ENCODE measurements at places on chromosomes 1 and 21.
A peak's percentile ranks its signal among the peaks of the same experiment; 100 is the strongest.

DNA sequence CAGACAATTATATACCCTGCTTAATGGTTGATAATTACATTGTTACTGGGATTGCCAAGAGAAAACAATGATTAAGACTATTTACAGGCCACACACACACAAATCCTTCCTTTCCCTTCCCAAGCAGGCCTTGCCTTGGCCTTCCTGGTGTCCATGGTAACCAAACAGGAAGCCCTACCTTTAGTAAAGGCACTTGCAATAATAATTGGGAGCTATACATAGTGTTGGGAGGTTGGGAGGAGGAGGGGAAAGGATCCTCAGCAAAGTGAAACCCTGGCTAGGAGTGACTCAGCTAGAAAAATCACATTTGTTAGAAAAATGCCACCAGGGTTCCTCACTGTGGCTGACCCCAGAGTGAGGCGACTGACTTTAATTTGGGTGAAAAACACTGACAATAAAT lies 122.3 kb upstream of the ADAR start:
- H3K27ac ChIP-seq, result peak overlapping the region; percentile 86
- H3K4me1 ChIP-seq, result peaks cover 37% of the 10 kb centered on the region
- H3K27me3 ChIP-seq, result no peaks in the 10 kb centered on the region
- H3K36me3 ChIP-seq, result no peaks in the 10 kb centered on the region

DNA sequence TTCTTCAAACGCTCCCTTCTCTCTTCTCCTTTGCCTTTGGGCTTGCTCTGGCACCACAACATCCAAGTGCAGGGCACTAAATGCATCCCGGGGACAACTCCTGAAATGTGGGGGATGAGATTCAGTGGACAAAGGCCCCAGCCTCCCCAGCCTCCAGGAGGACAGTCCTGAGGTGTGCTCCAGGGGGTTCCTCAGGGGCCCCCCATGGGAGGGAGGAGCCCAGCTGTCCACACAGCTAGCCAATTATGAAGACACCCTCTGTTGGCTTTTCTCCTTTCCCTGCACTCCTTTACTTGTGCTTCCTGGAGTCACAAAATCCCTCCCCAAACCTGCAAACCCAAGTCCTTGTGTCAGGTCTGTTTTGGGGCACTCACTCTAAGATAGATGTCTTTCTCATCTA lies 735.4 kb downstream of the PTPRU start:
- peaks cover 15% of the 10 kb centered on the region for H3K4me1 ChIP-seq
- DNase-seq, result no peak
- no peak overlapping the region for H3K27ac ChIP-seq
- H3K36me3 ChIP-seq, result no peaks in the 10 kb centered on the region

- no peaks in the 10 kb centered on the region for H3K4me1 ChIP-seq
- no peak overlapping the region for H3K27ac ChIP-seq
- H3K36me3 ChIP-seq, result no peaks in the 10 kb centered on the region
- H3K27me3 ChIP-seq, result no peaks in the 10 kb centered on the region
- DNase-seq, result no peak
Observed at GRCh38 chr21:35502821-35503220, 453.7 kb upstream of the RUNX1 start.

DNA sequence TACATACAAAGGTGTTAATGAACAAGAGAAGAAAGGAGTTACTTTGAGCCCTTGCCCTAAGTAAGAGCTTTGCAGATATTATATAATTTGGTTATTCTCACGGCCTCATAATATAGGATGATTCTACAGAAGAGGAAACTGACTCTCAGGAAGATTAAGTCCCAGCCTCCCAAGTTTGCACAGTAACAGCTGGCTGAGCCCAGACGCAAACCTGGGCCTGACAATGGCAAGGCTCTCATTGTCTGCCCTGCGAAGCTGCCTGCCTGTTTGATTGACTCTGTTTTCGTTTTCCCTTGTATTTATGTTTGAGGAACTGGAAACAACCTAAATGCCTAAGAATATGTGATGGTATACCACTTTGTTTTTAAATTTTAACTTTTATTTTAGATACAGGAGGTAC lies 76.2 kb upstream of the PGBD5 start:
- peaks cover 97% of the 10 kb centered on the region for H3K27me3 ChIP-seq
- H3K4me1 ChIP-seq, result no peaks in the 10 kb centered on the region
- no peak overlapping the region for H3K27ac ChIP-seq
- DNase-seq, result no peak
- H3K4me3 ChIP-seq, result no peak overlapping the region

Data from PC-3 (cell line).